ENCODE measurements at places on chromosomes 6 and 20.
A peak's percentile ranks its signal among the peaks of the same experiment; 100 is the strongest.

- DNase-seq, result no peak
These were observed 42.4 kb downstream of the TXLNB start for GRCh38 chr6:139249395-139249794.

DNA sequence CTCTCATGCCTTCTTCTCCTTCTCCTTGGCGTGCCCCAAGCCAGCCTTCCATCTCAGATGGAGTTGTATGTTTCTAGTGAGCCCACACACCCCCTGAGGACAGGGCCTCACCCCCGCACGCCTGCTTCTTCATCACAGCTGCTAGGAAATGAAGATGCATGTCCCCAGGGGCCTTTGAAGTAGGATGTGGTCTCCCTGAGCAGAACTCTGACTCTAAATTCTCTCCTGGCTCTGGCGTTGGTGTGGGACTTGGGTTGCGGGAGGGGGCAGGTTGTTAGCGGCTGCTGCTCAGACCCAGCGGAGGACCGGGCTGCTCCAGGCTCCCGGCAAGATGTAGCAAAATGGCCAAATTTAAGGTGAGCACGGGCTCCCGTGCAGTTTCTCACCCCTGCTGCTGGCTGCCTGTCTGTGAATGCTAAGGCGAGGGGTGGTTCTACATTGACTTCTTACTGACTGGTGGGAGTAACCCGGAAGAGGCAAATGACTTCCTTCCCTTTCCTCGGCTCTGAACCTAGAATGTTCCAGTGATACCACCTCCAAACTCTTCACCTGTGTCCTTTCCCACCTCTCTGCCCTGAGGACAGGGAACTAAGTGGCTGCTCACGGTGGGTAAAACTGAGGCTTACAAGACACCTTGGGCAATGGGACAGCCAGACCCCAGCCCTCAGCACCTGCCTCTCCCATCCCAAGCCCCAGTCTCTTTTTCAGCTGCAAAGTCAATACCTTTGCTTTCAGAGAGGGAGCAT, 8.8 kb downstream of the SYNJ2 start:
- DNase-seq, result no peak

DNA sequence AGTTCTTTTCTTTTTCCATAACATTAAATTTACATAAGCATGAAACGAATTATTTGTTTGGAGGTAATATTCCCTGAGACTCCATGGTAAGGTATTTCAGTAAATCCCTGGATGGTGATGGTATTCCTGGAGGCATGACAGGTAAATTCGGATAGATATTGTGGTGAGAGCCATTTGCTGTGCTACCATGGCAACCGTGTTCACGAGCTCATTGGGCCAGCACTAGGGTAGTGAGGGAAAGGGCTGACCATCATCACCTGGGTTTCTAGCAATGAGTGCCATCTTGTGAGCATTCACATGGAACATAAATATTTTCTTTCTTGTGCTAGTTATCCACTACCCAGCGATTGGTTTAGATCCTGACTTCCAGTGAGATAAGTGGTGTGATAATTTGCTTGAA, 51.9 kb upstream of the GNRH2 start:
- no peak for DNase-seq

- DNase-seq, result no peak
These were observed 4.9 kb upstream of the ZFP57 start for GRCh38 chr6:29685718-29686326.

- no peak for DNase-seq
These were observed 91.9 kb upstream of the LAMP5 start for GRCh38 chr20:9422321-9423057.

GRCh38 chr20:4012589-4012988, 2.8 kb downstream of the RNF24 start:
- no peak for DNase-seq

DNA sequence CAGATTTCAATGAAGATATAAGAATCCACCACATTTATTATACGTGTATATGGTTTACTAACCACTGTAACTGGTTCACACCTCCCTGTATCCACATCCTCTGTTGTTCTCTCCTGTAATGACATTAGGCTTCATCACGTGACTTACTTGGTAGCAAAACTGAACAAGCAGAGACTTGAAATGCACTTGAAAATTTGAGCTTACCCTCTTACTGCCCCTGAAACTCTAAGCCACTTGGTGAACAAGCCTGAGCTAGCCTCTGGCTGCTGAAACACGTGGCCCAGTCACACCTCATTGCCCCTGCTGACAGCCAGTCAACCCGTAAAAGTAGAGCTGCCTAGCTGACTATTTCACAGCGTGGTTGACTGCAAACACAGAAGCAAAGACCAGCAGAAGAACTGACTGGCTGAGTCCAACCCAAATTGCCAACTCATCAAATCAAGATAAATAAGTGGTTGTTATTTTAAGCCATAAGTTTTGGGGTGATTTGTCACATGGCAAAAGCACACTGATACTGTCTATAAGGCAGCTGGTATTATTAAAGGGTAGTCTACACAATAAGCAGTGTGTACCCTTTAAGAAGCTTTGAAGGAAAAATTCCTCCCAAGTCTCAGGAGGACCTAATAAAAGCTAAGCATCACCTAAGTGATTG, 109.0 kb downstream of the RALGAPA2 start:
- DNase-seq, result peak; percentile 51

DNA sequence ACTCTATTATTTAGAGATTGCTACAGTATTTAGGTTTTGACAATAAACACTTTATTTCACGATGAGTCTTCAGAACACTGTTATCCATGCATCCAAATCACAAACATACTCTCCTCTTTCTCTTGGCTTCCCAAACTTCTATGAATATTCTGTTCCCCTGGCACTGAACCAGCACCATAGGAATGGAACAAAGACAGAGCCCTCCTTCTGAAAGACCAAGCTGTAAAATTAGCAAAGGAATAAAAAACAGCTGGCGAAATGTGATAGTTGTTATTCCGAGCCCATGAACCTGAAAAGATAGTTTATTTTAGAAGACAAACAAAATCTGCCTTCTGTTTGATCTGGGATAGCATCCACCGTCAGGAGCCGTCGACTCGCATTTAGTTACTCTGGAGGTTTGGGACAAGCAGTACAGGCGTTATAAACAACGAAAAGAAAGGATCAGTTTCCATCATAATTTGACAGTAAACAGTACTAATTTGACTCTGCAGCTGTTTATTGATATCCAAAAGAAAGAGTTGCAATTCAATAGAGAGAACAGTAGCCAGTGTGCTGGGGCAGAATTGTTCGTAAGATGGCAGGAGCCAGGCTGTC, 161.4 kb downstream of the CLIC5 start:
- DNase-seq, result no peak

DNA sequence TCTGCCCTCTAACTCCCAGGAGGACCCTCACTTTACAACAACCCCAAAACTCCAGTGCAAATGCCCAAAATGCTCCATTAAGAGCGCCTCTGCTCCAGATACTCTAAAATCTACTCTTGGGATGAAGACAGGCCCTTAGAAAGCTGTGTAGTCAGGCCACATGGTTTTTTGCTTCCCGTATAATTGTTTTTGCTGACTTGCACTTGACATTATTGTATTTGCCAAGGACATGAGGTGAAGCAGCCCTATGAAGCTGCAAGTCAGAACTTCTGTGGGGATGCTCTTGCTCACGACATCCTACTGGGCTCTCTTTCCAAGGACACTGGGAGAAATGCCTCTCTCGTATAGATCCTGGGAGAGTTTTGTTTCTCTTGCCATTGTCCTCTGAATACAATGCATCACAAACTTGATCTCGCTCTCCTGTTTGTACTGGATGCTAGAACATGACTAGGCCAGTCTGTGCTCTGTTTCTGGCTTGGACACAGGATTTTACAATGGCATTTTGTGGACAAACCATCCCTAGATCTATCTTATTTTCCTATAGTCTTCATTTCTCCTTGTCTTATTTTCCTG, 177.2 kb upstream of the DTNBP1 start:
- DNase-seq, result no peak

DNA sequence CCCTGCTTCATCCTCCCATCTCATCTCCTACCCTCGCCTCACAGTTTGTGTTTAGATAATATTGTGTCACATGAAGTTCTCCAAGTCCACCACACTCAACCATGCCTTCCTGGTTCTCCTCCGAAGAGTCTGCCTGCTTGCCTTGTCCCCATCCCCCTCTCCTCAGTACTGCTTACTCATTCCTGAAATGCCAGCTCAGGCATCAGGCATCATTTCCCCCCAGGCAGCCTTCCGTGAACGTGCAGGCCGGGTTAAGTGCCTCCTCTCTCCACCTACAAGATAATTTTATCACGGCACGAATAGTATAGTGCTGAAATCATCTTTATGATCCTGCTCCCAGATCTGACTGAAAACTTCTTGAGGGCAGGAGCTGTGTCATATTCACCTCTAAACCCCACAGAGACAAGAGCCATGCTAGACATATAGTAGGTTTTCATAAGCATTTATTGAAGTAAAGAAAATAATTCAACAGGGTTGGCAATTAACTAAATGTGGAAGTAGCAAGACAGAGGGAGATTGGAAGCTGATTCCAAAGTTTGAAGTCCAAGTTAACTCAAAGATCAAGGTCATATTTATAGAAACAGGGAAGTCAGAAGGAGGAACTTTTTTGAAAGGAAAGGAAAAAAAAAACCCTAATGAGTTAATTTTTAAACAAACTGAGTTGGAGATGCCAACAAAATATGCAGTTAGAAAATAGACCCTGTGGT, 48.7 kb upstream of the BMP2 start:
- no peak for DNase-seq

GRCh38 chr6:125793863-125794262, 3.1 kb downstream of the NCOA7 start:
- no peak for DNase-seq

GRCh38 chr6:18244251-18244650, 20.1 kb downstream of the DEK start:
- no peak for DNase-seq

DNA sequence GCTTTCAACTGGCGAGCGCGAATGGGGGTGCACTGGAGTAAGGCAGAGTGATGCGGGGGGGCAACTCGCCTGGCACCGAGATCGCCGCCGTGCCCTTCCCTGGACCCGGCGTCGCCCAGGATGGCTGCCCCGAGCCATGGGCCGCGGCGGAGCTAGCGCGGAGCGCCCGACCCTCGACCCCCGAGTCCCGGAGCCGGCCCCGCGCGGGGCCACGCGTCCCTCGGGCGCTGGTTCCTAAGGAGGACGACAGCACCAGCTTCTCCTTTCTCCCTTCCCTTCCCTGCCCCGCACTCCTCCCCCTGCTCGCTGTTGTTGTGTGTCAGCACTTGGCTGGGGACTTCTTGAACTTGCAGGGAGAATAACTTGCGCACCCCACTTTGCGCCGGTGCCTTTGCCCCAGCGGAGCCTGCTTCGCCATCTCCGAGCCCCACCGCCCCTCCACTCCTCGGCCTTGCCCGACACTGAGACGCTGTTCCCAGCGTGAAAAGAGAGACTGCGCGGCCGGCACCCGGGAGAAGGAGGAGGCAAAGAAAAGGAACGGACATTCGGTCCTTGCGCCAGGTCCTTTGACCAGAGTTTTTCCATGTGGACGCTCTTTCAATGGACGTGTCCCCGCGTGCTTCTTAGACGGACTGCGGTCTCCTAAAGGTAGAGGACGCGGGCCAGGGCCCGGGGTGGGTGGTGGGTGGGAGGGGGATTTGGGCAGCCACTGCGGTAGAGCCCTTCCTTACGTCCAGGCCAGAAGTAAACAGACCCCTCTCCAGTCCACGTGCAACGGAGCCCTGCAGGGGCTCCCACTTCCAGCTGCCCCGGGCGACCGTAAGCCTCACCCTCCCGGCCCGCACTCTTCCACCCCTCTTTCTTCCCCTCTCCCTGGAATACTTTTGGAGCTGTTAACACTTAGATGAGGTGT, 998 bp downstream of the BMP2 start:
- no peak for DNase-seq

DNA sequence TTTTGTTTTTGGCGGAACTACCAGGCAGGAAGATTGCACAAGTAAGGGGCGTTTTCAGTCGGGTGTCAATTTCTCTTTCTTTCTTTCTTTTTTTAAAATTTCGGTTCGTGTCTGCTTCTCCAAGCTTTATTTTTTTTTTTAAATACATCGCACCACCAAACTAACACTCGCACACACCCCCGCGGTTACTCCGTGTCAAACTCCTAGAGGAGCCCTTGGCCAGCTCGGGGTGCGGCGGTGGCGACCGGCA, 338 bp downstream of the UTRN start:
- no peak for DNase-seq

- DNase-seq, result no peak
These were observed 880 bp upstream of the CPXM1 start for GRCh38 chr20:2801286-2801728.

- DNase-seq, result no peak
These were observed 53.0 kb downstream of the ADAT2 start for GRCh38 chr6:143397227-143398222.

- DNase-seq, result no peak
These were observed 60.6 kb upstream of the FAM184A start for GRCh38 chr6:119138906-119139541.

- no peak for DNase-seq
These were observed 167.4 kb upstream of the THBS2 start for GRCh38 chr6:169420912-169421543.

- no peak for DNase-seq
These were observed 543.4 kb downstream of the CD83 start for GRCh38 chr6:14660806-14661579.

DNA sequence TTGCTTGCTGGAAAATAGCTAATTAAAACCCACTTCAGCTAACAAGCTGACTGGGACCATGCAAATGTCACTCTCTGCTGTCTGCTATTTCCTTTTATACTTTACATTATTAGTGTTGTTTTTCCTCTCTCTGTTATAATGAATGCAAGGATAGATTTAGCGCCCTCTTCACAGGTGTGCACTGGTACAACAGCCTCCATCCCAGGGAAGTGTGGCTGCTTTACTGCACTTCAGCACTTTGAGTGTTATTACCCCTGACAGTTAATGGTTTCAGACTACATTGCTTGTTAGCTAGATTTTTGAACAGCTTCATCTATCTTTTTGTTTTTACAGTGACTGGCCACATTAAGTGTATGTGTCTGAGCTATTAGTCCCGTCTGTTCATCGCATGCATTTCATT, 405.7 kb downstream of the RNF144B start:
- DNase-seq, result peak; percentile 5

GRCh38 chr6:158290659-158291058, 21.6 kb upstream of the TULP4 start:
- no peak for DNase-seq

- DNase-seq, result no peak
These were observed 15.4 kb downstream of the COQ3 start for GRCh38 chr6:99378636-99379035.

GRCh38 chr6:6748001-6748400, 159.5 kb downstream of the LY86 start:
- no peak for DNase-seq

DNA sequence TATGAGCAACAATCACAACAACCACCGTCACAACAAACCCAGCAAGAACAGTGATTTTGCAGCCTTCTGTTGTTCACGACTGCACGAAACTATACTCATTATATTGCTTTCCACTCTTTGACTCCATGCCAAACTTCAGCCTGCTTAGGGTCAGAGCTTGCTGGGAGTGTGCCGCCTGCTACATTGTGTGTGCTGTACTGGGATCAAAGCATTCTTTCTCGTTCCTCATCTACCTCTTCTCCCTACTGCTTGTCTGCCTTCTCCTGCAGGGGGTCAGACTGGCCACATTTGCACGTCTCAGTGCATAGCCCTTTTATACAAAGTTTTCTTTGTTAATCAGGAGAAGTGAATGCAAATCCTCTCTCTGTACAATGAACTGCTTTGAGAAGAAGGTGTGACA, 401.6 kb upstream of the CITED2 start:
- DNase-seq, result no peak
